ENCODE measurements at places on chromosomes 7 and 10. TPM values are rescaled to one million over a fixed set of nuclear protein-coding genes. Genes with fewer than 3 reads are reported as not detected.
A peak's percentile ranks its signal among the peaks of the same experiment; 100 is the strongest.

- DNase-seq, result no peak
Observed at GRCh38 chr10:29228562-29228961, 60.3 kb upstream of the LYZL1 start.

DNA sequence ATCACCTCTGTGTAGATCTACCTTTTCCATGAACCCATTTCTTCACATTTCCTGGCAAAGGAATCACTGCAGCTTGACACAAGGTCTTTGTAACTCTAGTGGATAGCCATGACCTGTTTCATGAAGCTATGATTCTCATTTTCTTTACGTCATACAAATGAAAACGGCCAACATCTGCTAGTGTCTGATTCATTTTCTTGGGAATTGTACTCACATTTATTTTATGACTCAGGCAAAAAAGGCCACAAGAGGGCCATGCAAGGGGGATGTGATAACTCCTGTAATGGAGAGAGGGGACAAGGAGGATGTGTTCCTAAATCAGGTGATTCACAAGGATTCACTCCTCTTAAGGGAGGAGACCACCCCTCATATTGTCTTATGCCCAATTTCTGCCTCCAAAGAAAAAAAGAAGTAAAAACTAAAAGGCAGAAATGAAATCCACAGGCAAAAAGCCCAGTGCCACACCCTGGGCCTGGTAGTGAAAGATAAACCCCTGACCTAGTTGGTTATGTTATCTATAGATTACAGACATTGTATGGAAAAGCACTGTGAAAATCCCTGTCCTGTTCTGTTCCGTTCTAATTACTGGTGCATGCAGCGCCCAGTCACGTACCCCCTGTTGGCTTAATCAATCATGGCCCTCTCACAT, 249.9 kb downstream of the IPMK start:
- DNase-seq, result no peak

GRCh38 chr10:29151005-29151404, 137.9 kb upstream of the LYZL1 start:
- DNase-seq, result no peak

DNA sequence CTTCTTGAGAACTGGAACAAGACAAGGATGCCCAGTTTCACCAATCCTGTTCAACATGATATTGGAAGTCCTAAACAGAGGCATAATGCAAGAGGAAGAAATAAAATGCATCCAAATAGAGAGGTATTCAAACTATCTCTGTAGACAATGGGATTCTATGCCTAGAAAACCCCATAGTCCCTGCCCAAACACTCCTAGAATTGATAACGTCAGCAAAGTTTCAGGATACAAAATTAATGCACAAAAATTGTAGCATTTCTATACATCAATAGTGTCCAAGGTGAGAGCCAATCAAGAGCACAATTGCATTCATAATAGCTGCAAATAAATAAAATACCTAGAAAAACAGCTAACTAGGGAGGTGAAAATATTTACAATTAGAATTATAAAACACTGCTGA, 72.5 kb downstream of the PCDH15 start:
- DNase-seq, result no peak

- no peak for DNase-seq
Observed at GRCh38 chr10:133117688-133118071, 30.0 kb downstream of the ADGRA1 start.

- no peak for DNase-seq
Observed at GRCh38 chr7:66100408-66101050, 14.1 kb upstream of the CRCP start.

DNA sequence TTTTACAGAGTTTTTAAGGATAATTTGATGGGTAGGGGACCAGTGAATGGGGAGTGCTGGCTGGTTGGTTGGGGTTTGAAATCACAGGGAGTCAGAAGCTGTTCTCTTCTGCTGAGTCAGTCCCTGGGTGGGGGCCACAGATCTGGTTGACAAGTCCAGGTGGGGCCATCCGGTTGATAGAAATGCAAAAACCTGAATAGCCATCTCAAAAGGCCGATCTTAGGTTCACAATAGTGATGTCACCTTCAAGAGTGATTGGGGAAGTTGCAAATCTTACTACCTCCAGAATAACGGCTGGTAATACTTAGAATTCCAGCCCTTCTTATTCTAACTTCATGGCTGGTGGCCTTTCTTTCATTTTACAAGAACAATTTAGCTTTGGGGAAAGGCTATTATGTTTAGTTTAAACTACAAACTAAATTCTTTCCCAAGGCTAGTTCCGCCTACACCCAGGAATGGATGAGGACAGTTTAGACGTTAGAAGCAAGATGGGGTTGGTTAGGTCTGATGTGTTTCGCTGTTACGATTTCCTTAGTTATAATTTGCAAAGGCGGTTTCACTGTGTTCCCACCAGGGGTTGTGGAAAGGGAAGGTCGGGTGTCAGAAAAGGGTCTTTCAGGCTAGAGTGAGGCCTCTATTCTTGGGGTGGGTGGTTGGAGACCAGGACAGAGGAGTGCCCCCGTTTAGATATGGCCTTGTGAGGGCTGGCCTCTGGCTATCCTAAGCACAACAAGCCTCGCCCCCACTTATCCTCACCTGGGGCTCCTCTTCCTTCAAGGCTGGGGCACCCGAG, 27.4 kb downstream of the IFT22 start:
- no peak for DNase-seq

- no peak for DNase-seq
Observed at GRCh38 chr7:15257689-15258088, 304.1 kb downstream of the AGMO start.

DNA sequence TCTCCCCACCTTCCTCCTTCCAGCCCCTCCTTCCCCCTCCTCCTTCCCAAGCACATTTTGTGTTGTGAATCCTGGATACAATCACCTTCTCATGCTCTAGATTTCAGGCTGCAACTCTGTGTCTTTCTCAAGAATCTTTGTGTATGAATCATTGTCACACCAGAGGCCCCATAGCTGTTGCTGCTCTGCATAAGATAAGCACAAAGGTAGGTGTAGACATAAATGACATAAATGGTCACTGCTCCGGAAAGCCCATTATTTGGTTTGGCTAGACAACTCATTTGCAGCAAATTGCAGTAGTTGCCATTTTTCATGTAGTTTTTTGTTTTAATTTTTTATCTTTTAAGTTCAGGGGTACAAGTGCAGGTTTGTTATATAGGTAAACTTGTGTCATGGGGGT, 216.3 kb upstream of the NRP1 start:
- no peak for DNase-seq

GRCh38 chr10:122323941-122324675, 50.4 kb upstream of the PLEKHA1 start:
- no peak for DNase-seq

- DNase-seq, result peak; percentile 75
Observed at GRCh38 chr10:99521765-99522469, 10.8 kb upstream of the NKX2-3 start.

DNA sequence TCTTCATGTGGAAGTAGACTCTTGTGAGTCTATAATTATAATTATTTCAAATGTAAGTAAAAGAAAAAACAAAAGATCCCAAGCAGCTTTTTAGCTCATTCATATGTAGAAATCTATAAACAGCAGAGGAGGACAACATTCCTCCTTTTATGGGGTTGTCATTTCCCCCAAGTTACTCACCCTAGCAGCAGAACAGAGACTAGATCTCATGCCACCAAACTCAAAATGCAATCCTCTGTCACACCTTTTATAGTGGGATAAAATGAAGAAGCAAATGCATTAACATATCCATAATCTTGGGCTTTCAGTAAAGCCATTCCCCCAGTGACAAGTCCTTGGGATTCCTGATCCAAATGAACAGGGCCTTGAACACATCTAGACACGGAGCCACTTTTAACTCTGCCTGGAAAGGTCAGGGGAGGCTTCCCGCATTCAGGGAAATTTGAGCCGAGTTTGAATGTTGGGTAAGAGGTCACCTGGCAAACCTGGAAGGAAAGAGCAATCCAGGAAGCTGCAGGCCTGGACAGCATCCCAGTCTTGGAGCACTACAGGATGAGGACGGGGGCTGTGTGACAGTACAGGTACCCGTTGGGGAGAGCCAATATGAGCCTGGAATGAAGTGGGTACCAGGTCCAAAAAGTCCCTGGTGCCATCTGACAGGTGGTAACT, 76.4 kb downstream of the DOCK4 start:
- no peak for DNase-seq

- DNase-seq, result no peak
Observed at GRCh38 chr10:75395066-75395931, 6.3 kb downstream of the ZNF503 start.

GRCh38 chr10:132539894-132540293, 2.3 kb downstream of the INPP5A start:
- DNase-seq, result peak; percentile 60

DNA sequence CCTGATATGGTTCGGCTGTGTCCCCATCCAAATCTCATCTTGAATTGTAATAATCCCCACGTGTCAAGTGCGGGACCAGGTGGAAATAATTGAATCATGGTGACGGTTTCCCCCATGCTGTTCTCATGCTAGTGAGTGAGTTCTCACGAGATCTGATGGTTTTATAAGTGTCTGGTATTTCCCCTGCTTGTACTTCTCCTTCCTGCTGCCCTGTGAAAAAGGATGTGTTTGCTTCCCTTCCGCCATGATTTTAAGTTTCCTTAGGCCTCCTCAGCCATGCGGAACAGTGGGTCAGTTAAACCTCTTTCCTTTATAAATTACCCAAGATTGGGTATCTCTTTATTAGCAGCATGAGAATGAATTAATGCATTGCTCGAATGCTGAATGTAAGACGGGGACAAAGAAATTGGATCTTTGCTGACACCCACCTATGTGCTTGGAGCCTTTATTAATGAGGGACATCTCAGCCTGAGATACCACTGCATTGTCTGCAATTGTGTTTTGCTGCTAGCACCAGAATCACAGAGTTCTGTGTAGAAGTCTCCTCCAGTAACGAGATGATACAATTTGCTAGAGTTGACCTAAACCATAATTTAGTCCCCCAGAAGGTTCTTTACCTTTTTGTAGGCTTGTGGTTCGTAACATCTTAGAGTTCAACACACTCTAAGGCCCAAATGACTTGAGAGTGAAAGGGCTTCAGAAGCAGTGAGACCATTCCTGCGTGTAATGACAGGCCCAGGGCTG, 28.6 kb downstream of the SLC35B4 start:
- DNase-seq, result no peak

GRCh38 chr7:116353647-116354046, 143.3 kb downstream of the TES start:
- peak; percentile 86 for DNase-seq

GRCh38 chr10:22536620-22537019, 177.8 kb downstream of the PIP4K2A start:
- no peak for DNase-seq

GRCh38 chr10:86295351-86295750, 71.2 kb downstream of the GRID1 start:
- DNase-seq, result peak; percentile 42

DNA sequence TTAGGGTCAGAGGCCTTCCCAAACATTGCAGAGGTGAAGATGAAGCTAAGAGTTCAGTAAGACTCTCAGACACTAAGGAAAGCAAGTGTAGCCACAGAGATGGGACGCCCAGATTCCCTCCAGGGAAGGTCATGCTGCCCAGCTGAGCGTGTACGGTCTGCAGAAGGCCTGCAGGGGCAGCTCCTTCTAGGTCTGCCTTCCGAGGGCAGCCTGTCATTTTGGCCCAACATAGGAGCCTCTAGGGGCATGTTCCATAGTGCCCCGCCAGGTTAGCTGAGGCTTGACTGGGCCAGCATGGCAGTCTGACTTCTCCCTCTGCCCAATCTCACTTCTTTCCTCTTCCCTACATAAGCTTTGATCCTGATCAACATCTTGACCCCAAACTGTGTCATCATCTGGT, 130.7 kb downstream of the PIP4K2A start:
- DNase-seq, result no peak

DNA sequence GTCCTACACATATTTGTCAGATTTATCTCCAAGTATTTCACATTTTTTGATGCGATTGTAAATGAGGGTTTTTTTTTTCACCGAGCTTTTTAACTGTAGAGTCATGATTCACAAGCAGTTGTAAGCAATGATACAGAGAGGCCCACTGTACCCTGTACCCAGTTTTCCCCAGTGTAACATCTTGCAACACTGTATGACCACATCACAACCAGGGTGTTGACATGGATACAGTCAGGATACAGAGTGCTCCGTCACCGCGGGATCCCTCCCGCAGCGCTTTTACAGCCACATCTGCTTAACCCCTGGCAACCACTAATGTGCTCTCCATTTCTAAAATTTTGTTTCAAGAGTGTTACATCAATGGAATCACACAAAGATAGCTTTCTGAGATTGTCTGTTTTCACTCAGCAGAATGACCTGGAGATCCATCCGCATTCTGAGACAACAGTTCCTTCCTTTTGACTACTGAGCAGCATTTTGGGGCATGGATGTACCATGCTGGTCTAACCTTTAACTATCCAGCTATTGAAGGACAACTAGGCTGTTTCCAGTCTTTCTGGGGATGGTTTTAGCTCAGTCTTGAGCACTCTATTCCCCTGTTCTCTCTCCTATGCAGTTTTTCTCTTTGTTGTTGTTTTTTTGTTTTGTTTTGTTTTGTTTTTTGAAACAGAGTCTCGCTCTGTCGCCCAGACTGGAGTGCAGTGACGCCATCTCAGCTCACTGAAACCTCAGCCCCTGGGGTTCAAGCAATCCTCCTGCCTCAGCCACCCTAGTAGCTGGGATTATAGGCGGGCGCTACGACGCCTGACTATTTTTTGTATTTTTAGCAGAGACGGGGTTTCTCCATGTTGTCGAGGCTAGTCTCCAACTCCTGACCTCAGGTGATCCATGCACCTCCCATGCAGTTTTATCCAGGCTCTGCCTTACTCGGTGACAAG, 25.9 kb downstream of the GPRIN2 start:
- DNase-seq, result peak; percentile 56

- DNase-seq, result no peak
Observed at GRCh38 chr7:148079206-148080080, 511.1 kb upstream of the C7orf33 start.

GRCh38 chr7:116087291-116087690, 56.7 kb upstream of the TFEC start:
- DNase-seq, result no peak

The FAM221A gene
- 9.4 TPM for total RNA-seq

The HPS6 gene
- 18.9 TPM for total RNA-seq

The NXPH1 gene
- not detected for total RNA-seq

The ZFYVE27 gene
- 13.8 TPM for total RNA-seq

The SLC26A5 gene
- total RNA-seq, result 0.36 TPM

The TBC1D12 gene
- 21.4 TPM for total RNA-seq

The SSC4D gene
- total RNA-seq, result 0.71 TPM

The LRRC18 gene
- total RNA-seq, result not detected

Data from sigmoid colon (tissue), 7 donors.